Neural crest cell (in vitro differentiated cells): ENCODE measurements at places on chromosomes 2 and 18. TPM values are rescaled to one million over a fixed set of nuclear protein-coding genes. Genes with fewer than 3 reads are reported as not detected.

The GPR155 gene
- 1.5 and 1.7 TPM in 2 replicates for total RNA-seq

The ADAM17 gene
- total RNA-seq = 39.6 and 39.9 TPM in 2 replicates

The RAB11FIP5 gene
- 6.7 and 10.1 TPM in 2 replicates for total RNA-seq

The ZNF407 gene
- total RNA-seq = 13.1 and 13.2 TPM in 2 replicates

The TMEM200C gene
- 24.2 and 26.1 TPM in 2 replicates for total RNA-seq

The PCBP1 gene
- total RNA-seq = 365 and 382 TPM in 2 replicates

The CCDC74B gene
- total RNA-seq = 12.6 and 13.9 TPM in 2 replicates

- no peaks in the 10 kb centered on the region for H3K36me3 ChIP-seq
- H3K4me3 ChIP-seq = no peak overlapping the region
- no peak overlapping the region for H3K27ac ChIP-seq
- H3K4me1 ChIP-seq = peaks cover 10% of the 10 kb centered on the region
- H3K27me3 ChIP-seq = peaks cover 2% of the 10 kb centered on the region
- DNase-seq = no peak
These were observed 257.7 kb downstream of the TDRD15 start for GRCh38 chr2:21381421-21381820.

GRCh38 chr18:34821669-34822210 is 111.6 kb downstream of the DTNA start:
- H3K4me3 ChIP-seq = no peak overlapping the region
- no peak for DNase-seq
- peaks cover 3% of the 10 kb centered on the region for H3K36me3 ChIP-seq
- no peak overlapping the region for H3K27ac ChIP-seq
- H3K27me3 ChIP-seq = no peaks in the 10 kb centered on the region

DNA sequence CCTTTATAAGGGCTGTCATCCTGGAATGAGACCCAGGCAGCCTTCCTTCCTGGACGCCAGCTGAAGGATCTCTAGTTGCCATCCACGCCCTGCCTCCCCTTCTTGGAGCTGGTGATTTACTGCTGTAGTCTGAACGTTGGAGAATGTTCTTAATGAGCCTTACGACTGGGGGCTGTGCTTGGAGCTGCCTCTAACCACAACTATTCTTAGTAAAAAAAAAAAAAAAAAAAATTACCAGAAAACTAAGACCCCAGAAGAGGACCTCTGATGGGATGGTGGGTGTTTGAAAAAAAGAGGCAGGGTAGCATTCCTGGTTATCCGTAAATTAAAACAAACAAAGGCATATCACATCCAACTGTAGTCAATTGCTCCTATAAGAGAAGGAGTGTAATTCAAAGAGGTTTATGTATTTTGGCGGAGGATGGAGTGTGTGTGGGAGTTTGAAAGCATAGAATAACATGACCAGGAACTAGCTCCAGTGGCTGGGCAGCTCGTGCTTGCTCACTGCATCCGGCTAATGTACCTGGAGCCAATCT is 105.4 kb downstream of the QPCT start:
- no peak overlapping the region for H3K4me3 ChIP-seq
- DNase-seq = no peak
- peaks cover 19% of the 10 kb centered on the region for H3K27me3 ChIP-seq
- peaks cover 2% of the 10 kb centered on the region for H3K4me1 ChIP-seq
- H3K27ac ChIP-seq = no peak overlapping the region
- H3K36me3 ChIP-seq = no peaks in the 10 kb centered on the region

- peaks cover 4% of the 10 kb centered on the region for H3K4me1 ChIP-seq
- DNase-seq = no peak
- no peak overlapping the region for H3K27ac ChIP-seq
These were observed 640.2 kb downstream of the STK39 start for GRCh38 chr2:167607211-167607610.

DNA sequence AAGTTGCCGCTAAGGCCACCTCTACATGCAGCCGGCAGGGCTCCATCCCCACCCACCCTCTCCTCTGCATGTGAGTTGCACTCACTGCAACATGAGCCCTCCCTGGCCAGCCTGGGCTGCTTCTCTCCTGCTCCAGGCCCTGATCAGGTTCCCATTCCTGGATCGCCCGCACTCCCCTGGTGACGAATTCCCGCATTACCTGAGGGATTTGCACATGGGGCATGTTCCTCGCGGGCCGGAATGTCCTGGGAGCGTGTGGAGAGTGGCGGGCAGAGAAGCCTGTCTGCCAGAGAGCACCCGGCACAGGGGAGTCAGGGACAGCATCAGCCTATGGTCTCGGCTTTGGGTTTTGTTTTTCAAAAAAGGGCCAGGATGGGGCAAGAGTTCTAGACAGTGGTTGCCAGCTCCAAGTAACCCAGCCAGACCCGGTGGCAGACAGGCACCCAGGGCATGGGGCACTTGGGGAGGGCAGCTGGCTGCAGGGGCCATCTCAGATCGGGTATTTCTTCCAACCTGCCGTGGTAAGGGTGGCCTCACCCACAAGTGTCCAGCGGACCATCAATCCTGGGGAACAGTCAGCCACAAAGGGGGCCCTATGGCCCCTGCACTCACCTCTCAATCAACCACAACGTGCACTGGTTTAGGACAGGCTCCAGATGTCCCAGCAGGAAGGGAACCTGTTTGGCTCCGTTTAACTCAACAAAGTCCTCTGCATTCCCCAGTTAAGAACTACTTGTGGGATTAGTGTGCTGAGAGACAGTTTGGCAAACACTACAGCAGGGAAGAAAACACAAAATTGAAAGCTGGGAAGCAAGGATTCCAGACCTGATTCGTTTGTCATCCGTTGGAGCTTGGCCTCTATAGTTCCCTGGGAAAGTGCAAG is 187.7 kb downstream of the SMAD7 start:
- no peak overlapping the region for H3K27ac ChIP-seq
- no peak overlapping the region for H3K4me3 ChIP-seq
- H3K27me3 ChIP-seq = no peaks in the 10 kb centered on the region
- no peaks in the 10 kb centered on the region for H3K4me1 ChIP-seq
- no peak for DNase-seq

- H3K4me3 ChIP-seq = peak overlapping the region; percentile 41
- no peak for DNase-seq
- H3K27me3 ChIP-seq = no peaks in the 10 kb centered on the region
- peak overlapping the region; percentile 84 for H3K27ac ChIP-seq
- H3K4me1 ChIP-seq = peaks cover 15% of the 10 kb centered on the region
These were observed 16.3 kb downstream of the MFSD2B start for GRCh38 chr2:24026233-24026632.

DNA sequence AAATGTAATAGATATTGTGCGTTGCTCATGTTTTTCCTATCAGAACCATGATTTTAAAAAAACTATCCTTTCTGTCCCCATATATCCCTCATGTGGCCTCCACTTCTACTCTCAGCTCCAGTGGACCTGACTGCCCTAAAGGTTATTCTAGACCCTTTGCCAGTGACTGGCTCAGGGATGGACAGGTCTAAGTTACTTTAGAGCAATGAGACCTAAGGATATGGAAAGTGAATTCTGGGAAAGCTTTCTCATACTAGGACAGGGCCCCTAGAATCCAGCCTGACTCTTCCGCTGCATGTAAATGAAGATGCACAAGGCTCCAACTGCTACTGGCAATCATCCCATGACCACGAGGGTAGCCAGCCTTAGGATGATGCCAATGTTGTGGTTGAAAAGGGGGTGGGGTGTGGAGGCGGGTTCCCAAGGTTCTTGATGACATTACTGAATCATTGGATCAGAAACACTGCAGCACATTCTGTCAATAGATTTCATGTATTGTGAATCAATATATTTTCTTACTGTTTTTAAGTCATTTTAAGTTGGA is 21.3 kb downstream of the C2orf69 start:
- H3K27ac ChIP-seq = no peak overlapping the region
- H3K27me3 ChIP-seq = no peaks in the 10 kb centered on the region
- peaks cover 4% of the 10 kb centered on the region for H3K36me3 ChIP-seq
- peaks cover 5% of the 10 kb centered on the region for H3K4me1 ChIP-seq

DNA sequence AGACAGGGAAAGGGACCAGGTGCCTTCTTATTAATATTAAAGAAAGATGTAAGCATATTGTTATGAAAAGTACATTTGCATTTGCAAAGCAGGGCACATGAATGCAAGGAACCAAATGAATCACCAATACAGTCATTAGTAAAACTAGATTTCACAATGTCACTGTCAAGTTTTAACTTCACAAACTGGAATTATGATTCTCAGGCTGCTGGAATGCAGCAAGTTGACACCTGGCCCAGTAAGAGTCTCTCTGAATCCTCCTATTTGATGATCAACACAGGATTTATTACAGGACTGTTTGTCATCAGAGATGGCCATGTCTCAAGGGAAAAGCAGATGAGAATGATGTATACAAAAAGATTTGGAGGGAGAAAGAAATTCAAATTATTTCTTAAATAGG is 72.9 kb upstream of the STK39 start:
- no peak for DNase-seq
- H3K27ac ChIP-seq = no peak overlapping the region
- no peaks in the 10 kb centered on the region for H3K4me1 ChIP-seq
- no peaks in the 10 kb centered on the region for H3K36me3 ChIP-seq

GRCh38 chr2:180646756-180647155 is 333.6 kb upstream of the UBE2E3 start:
- H3K27ac ChIP-seq = no peak overlapping the region
- DNase-seq = no peak
- H3K4me1 ChIP-seq = no peaks in the 10 kb centered on the region
- H3K27me3 ChIP-seq = no peaks in the 10 kb centered on the region
- H3K4me3 ChIP-seq = no peak overlapping the region

DNA sequence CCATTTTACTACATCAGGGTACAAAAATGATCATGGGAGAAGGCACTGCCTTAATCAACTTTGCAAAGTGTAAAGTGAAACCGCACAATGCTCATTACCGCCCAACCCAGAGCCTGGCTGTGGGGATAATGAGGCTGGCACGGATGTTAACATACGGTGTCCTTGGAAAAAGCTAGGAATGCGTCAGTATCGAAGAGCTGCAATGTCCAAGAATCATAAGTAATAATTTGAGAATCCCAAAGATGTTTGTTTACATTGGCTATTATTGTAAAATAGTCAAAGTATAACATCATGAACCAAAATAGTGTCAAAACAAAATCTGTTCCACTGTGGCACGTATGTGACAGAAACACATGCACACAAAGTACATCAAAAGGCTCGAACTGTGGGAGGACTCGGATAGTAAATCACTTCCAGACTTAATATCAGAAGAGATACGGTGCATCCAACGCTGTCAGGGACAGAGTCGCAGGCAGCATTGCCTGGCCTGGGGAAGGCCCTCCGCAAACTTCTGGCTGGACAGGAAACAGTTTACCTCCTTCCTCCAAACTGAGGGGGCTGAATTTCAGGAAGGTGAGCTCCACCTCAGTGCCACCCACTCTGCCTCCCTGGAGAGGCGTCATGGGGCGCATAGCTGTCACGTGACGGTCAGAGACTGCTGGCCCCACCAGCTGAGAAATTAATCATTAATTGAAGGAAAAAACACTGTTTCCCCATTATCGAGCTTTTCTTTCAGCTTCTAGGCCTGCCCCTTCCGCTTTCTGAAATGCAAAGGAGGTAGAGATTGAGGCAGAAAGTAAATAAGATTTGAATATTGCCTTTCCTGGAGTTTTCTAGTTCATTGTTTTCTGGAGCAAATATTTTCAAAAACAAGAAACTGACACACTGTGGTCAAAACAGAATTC is 1.8 kb upstream of the ID2 start:
- H3K36me3 ChIP-seq = no peaks in the 10 kb centered on the region
- no peak overlapping the region for H3K27ac ChIP-seq
- H3K4me1 ChIP-seq = peaks cover 64% of the 10 kb centered on the region

DNA sequence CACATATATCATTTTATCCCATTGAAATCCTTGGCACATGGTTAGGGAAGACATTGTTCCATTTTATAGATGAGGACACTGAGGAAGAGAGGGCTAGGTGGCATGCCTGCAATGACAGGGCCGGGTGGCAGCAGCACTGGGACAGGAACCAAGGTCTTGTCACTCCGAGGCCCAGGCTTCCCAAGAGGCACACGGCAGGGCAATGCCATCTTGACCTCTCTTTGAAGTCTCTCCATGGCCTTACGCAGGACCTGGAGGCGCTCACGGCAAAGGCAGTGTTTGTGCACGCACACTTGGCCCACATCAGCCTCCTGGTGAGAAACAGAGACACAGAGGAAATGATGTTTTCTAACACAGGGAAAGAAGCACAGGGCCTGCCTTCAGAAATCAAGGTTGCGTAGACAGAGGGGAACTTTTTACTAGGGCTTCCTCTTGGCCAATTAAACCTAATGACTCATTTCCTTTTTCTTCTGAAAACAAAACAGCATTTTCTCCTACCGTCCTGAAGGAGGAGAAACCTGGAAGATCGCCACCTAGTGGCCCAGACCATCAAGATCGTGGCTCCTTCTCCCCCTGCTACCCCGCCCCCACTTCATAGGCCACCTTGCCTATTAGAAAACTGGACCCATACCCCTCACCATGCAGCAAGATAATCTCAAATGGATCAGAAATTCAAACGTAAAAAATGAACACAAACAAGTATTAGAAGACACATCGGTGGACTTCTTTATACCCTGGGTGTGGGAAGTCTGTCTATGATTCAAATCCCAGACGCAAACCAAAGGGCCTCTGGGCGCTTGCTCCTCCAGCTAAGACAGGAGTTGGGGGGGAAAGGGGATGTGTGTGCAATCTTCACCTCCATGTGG is 74.6 kb upstream of the SP3 start:
- H3K4me3 ChIP-seq = no peak overlapping the region
- H3K36me3 ChIP-seq = no peaks in the 10 kb centered on the region
- DNase-seq = peak; percentile 83
- H3K27ac ChIP-seq = peak overlapping the region; percentile 79
- H3K4me1 ChIP-seq = peaks cover 19% of the 10 kb centered on the region
- no peaks in the 10 kb centered on the region for H3K27me3 ChIP-seq

DNA sequence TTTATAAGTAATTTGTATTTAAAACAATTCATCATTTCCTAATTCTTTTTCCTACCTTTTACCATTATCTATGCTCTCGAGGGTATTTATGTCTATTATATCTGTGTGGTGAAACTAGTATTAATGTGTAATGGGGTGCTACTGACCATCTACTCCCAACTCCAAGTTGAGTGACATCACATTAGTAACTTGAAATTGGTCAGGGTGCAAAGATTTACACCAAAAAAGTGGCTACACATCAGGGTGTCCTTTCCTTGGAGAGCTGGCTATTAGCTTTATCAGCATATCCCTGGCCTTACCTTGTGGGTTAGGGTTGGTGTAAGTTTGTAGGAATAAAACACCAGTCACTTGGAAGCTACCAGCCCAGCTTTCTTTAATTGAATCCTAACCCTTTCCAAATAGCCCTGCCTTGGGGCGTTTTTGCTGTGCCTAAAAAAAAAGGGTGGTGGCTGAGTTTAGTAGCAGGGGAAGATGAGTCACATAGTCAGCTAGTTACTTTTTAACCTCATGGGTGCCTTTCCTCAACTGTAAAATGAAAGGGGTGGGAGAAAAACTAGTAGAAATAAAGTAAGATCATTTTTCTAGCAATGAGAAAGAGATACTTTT is 14.0 kb downstream of the ANXA4 start:
- no peaks in the 10 kb centered on the region for H3K27me3 ChIP-seq
- no peak overlapping the region for H3K4me3 ChIP-seq
- H3K27ac ChIP-seq = no peak overlapping the region
- peaks cover 5% of the 10 kb centered on the region for H3K4me1 ChIP-seq
- no peak for DNase-seq

GRCh38 chr2:26674771-26675170 is 17.8 kb upstream of the KCNK3 start:
- H3K4me3 ChIP-seq = no peak overlapping the region
- no peaks in the 10 kb centered on the region for H3K4me1 ChIP-seq
- H3K27ac ChIP-seq = no peak overlapping the region
- no peaks in the 10 kb centered on the region for H3K36me3 ChIP-seq
- no peak for DNase-seq
